Parietal lobe (tissue), 2 donors: ENCODE measurements at places on chromosomes 2 and 18. TPM values are rescaled to one million over a fixed set of nuclear protein-coding genes. Genes with fewer than 3 reads are reported as not detected.

The UGT1A8 gene
- not detected for total RNA-seq

The ZSWIM2 gene
- 0.63 TPM for total RNA-seq

The MRPS9 gene
- total RNA-seq: 13.8 TPM

The LRRTM4 gene
- total RNA-seq: 89.5 TPM

The ABCB11 gene
- 1.6 TPM for total RNA-seq

The RTP5 gene
- 3.1 TPM for total RNA-seq

The LAMA1 gene
- total RNA-seq: 26.0 TPM

The GALNT5 gene
- under 0.01 TPM for total RNA-seq

The ASIC4 gene
- total RNA-seq: 4.1 TPM
